ENCODE measurements at places on chromosomes 11 and 22. TPM values are rescaled to one million over a fixed set of nuclear protein-coding genes. Genes with fewer than 3 reads are reported as not detected.

The BAD gene
- 60.7 TPM for total RNA-seq

The CELSR1 gene
- 4.2 TPM for total RNA-seq

The SLC17A6 gene
- total RNA-seq = not detected

The CCND1 gene
- 52.1 TPM for total RNA-seq

The OR10A2 gene
- not detected for total RNA-seq

- no peak overlapping the region for H3K27ac ChIP-seq
- no peaks in the 10 kb centered on the region for H3K4me1 ChIP-seq
- no peak for DNase-seq
- H3K36me3 ChIP-seq = no peaks in the 10 kb centered on the region
- no peak overlapping the region for H3K4me3 ChIP-seq
These were observed 123.4 kb upstream of the SERPIND1 start for GRCh38 chr22:20650294-20651207.

- peak overlapping the region; percentile 99 for H3K27ac ChIP-seq
- no peaks in the 10 kb centered on the region for H3K27me3 ChIP-seq
- H3K36me3 ChIP-seq = no peaks in the 10 kb centered on the region
- no peak overlapping the region for H3K4me3 ChIP-seq
- H3K4me1 ChIP-seq = peaks cover 32% of the 10 kb centered on the region
- DNase-seq = peak; percentile 30
These were observed 64.7 kb upstream of the WNT7B start for GRCh38 chr22:46041642-46042041.

- no peak overlapping the region for H3K4me3 ChIP-seq
- peak overlapping the region; percentile 60 for H3K27ac ChIP-seq
- DNase-seq = peak; percentile 92
- no peaks in the 10 kb centered on the region for H3K36me3 ChIP-seq
- peaks cover 15% of the 10 kb centered on the region for H3K4me1 ChIP-seq
These were observed 138.9 kb downstream of the MN1 start for GRCh38 chr22:27662359-27663301.

DNA sequence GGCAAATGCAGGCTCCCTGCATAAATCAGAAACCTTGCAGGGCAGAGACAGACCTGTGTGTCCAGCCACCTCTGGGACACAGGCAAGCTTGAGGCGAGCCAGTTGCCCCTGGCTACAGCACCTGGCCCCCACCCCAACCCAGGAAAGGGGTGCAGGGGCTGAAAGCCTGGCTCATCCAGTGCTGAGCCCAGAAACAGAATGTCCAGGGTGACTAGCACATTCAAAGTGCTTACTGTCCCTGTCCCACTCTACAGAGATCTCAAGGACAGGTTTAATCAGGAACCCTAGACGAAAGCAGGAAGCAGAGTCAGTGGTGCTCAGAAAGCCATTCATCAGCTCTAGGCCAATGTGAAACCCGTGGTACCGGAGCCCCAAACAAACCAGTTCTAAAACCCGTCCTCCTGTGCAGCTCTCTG is 31.9 kb downstream of the PLEKHA7 start:
- no peaks in the 10 kb centered on the region for H3K27me3 ChIP-seq
- no peaks in the 10 kb centered on the region for H3K36me3 ChIP-seq
- no peak overlapping the region for H3K27ac ChIP-seq
- no peak for DNase-seq

DNA sequence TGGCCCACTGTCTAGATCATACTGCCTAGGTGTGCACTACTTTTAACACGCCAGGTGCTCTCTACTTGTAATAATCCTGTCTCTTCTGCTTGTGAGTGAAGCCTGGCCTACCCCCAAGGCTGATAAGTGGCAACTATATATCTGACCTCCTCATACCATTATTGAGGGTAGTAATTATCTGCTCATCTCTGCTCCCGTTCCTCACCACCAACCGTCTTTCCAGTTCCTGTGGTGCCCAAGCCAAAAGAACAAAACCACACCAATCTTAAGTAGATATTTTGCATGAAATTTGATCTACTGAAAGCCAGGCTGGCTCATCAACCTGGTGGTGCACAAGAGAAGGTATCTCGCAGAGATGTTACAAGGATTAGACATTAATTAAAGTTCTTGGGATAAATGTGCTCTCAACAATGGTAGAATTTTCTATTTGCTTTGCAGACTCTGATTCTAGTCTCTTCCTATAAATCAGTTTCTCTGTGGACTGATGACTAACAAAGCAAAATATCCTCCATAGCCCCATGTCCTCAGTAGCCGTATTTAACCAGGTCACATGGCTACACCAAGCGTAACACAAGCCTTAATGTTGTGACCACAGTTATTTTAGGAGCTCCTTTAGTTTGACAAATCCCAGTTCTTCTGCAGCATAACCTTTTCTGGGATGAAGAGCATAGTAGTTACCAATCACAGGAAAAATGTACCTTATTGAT is 267.2 kb downstream of the NTM start:
- no peak for DNase-seq
- no peaks in the 10 kb centered on the region for H3K36me3 ChIP-seq
- H3K27ac ChIP-seq = no peak overlapping the region

- no peaks in the 10 kb centered on the region for H3K27me3 ChIP-seq
- H3K27ac ChIP-seq = no peak overlapping the region
- H3K4me1 ChIP-seq = peaks cover 10% of the 10 kb centered on the region
- DNase-seq = no peak
- H3K36me3 ChIP-seq = no peaks in the 10 kb centered on the region
- no peak overlapping the region for H3K4me3 ChIP-seq
These were observed 35.7 kb downstream of the MUC5B start for GRCh38 chr11:1258401-1259075.

GRCh38 chr11:133745791-133746190 is 99.5 kb downstream of the SPATA19 start:
- H3K27ac ChIP-seq = no peak overlapping the region
- H3K4me3 ChIP-seq = no peak overlapping the region
- H3K27me3 ChIP-seq = no peaks in the 10 kb centered on the region
- no peak for DNase-seq
- H3K36me3 ChIP-seq = no peaks in the 10 kb centered on the region
- H3K4me1 ChIP-seq = no peaks in the 10 kb centered on the region

DNA sequence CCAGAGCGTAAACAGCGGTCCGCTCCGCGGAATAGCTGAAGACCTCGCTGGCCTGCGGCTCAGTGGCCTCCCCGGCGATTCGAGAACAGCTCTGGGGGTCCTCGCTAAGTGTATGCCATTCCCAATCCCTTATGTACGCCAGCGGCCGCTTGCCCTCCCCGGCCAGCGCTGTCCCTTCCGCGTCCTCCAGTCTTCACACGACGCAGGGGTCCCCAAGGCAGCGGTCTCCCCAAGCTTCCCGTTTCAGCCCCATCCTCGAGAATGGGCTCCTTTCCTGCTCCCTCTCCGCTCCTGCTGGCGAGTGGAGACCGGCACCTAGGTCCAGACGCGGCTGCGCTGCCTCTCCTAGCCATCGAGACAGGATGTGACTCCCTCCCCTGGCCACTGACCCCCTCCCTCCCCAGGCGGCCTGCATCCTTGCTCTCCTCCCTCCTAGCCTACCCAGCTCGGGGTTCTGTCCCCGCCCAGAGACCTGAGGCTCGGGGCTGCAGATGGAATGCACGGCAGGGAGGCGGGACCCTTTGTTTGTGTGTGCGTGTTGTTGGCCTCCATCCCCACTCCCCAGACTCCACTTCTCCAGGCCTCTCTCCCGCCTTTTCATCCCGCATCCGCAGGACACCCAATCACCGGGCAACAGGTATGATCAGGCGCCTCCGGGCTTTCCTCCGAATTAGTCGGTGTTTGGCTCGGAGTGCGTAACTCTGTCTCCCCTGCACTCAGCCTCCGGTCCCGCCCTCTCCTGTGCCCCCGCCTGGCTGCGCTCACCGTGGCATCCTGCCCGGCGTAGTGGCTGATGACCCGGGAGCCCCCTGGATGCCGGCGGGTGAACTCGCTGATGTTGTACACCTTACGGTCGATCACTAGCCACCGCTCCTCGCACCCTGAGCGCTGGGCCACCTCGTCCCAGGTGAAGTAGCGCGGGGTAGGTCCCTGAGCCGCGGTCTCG is 740 bp downstream of the FADS1 start:
- peak overlapping the region; percentile 98 for H3K27ac ChIP-seq
- peak overlapping the region; percentile 73 for H3K4me3 ChIP-seq
- no peaks in the 10 kb centered on the region for H3K36me3 ChIP-seq
- no peaks in the 10 kb centered on the region for H3K27me3 ChIP-seq

All from ovary (tissue), 10 donors.